Fibroblast of the aortic adventitia (primary cell): ENCODE measurements at places on chromosomes 7 and 10. TPM values are rescaled to one million over a fixed set of nuclear protein-coding genes. Genes with fewer than 3 reads are reported as not detected.

LIPN gene
- total RNA-seq: not detected in 2 replicates

CYP2C9 gene
- not detected in 2 replicates for total RNA-seq

ZNF783 gene
- 9.1 and 12.7 TPM in 2 replicates for total RNA-seq

ELN gene
- total RNA-seq: 22.3 and 101 TPM in 2 replicates

ADRA2A gene
- 0.82 and 2.6 TPM in 2 replicates for total RNA-seq

GPRIN2 gene
- not detected in 2 replicates for total RNA-seq

TRIM50 gene
- not detected in 2 replicates for total RNA-seq

PRKAR2B gene
- 2.7 and 6.9 TPM in 2 replicates for total RNA-seq

HOXA10 gene
- 0.08 TPM in 1 of 2 replicates, not detected in the other for total RNA-seq

TFPI2 gene
- 69.7 and 97.3 TPM in 2 replicates for total RNA-seq

KAZALD1 gene
- total RNA-seq: 62.4 and 71.5 TPM in 2 replicates

PSMA2 gene
- 121 and 133 TPM in 2 replicates for total RNA-seq

IL2RA gene
- total RNA-seq: not detected in 2 replicates

ZSCAN21 gene
- total RNA-seq: 5.7 and 9.3 TPM in 2 replicates

ACTA2 gene
- 73.5 and 241 TPM in 2 replicates for total RNA-seq

ACSL5 gene
- total RNA-seq: 2.6 and 15.1 TPM in 2 replicates

TUBAL3 gene
- not detected in 2 replicates for total RNA-seq

LDB3 gene
- total RNA-seq: under 0.01 TPM in 1 of 2 replicates, not detected in the other

KIAA1217 gene
- total RNA-seq: 3.6 and 12.5 TPM in 2 replicates

SAMD9L gene
- total RNA-seq: 22.6 and 39.4 TPM in 2 replicates

SPDYE2 gene
- total RNA-seq: 0.16 TPM in 1 of 2 replicates, not detected in the other

PRXL2A gene
- 0.90 and 17.7 TPM in 2 replicates for total RNA-seq

LIPK gene
- not detected in 2 replicates for total RNA-seq
